Epithelial cell of prostate (primary cell): ENCODE measurements at places on chromosomes 6 and 20.

- peak; percentile 59 for DNase-seq
These were observed 13.0 kb downstream of the CD83 start for GRCh38 chr6:14130435-14131075.

- DNase-seq: no peak
These were observed 36.2 kb upstream of the BAG2 start for GRCh38 chr6:57135885-57136284.

- DNase-seq: no peak
These were observed 23.6 kb upstream of the WFDC2 start for GRCh38 chr20:45445805-45446562.

DNA sequence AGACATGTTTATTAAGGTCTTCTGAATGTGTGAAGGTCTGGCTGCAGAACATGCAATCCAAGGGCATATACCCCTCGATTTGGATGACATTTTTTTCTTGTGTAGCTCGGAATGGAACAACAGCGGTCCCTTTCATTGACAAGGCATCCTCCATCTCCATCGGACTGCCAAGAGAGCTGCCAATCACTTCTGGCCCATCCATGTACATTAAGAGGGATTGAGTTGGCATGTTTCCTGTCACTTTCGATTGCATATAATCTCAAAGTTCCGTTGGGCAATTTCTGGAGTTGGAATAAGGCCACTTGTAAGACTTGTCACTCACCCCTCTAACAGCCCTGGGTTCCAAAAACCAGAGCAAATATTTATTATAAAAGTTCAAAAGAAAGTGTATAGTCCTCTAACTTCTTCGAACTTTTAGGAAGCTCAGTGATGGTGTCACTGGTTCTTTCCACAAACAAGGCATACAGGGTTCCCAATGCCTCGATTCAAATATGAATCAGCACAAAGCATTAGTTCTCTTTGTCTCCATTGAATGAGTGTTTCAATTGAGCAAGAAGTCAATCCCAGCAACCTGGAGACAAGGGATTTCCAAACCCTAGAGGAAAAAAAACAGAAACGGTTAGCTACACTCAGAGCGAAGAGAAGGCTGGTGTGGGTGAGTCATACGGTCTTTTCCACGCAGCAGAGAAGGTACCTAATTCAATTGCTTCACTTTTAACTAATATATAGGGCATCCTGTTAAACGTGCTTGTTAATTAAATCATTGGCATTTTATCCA is 10.9 kb downstream of the ZNF217 start:
- DNase-seq: peak; percentile 91

DNA sequence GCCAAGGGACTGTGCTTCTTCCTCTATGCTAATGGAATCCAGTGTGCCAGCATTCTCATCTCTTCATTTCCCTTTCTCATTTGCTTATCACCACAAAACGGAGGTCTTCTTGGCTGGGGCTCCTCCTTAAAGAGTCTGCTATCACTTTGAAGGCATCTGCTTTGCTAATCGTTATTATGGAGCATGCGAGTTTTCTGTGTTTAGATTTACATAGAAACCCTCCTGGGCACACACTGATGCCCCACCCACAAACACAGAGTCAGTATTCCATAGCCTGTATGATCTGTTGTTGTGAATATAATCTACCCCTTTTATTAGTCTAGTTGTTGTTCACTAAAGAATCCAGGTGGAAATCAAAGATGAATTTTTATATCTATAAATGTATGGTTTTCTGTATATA is 83.4 kb upstream of the XRN2 start:
- no peak for DNase-seq
